ENCODE measurements at places on chromosomes 1 and 21. TPM values are rescaled to one million over a fixed set of nuclear protein-coding genes. Genes with fewer than 3 reads are reported as not detected.

GRCh38 chr1:224433041-224433691, 1.4 kb downstream of the WDR26 start:
- DNase-seq: no peak

- peak; percentile 66 for DNase-seq
Measured at GRCh38 chr1:170864238-170864637, 71.1 kb upstream of the MROH9 start.

DNA sequence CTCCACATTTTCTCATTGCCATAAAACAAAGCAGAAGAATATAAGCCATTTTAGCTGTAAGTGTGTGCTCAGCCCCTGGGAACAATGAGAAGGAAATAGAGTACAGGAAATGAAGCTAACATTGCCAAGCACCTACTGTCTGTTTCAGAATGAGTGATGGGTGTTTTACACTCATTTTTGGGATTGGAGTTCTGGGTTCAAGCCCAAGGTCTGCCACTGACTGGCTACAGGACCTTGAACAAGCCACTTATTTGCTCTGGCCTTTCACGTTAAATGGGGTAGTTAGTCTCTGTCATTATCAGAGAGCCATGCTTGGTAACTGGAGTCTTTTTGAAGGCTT, 80.7 kb upstream of the KAZN start:
- DNase-seq: no peak

Gene EFHD2
- 116 TPM for total RNA-seq

Gene AMPD1
- total RNA-seq: not detected
